ENCODE measurements at places on chromosomes 2 and 18. TPM values are rescaled to one million over a fixed set of nuclear protein-coding genes. Genes with fewer than 3 reads are reported as not detected.

- H3K4me3 ChIP-seq = no peak overlapping the region
- H3K27me3 ChIP-seq = no peaks in the 10 kb centered on the region
- H3K36me3 ChIP-seq = no peaks in the 10 kb centered on the region
- no peak overlapping the region for H3K27ac ChIP-seq
- no peaks in the 10 kb centered on the region for H3K4me1 ChIP-seq
- DNase-seq = no peak
These were observed 420.3 kb upstream of the FSIP2 start for GRCh38 chr2:185318271-185318724.

GRCh38 chr2:176293334-176293733, 24.1 kb downstream of the MTX2 start:
- H3K4me1 ChIP-seq = peaks cover 13% of the 10 kb centered on the region
- H3K27ac ChIP-seq = no peak overlapping the region
- no peak overlapping the region for H3K4me3 ChIP-seq
- H3K27me3 ChIP-seq = no peaks in the 10 kb centered on the region
- DNase-seq = no peak
- H3K36me3 ChIP-seq = no peaks in the 10 kb centered on the region

- H3K36me3 ChIP-seq = no peaks in the 10 kb centered on the region
- DNase-seq = no peak
- peaks cover 4% of the 10 kb centered on the region for H3K4me1 ChIP-seq
- no peaks in the 10 kb centered on the region for H3K27me3 ChIP-seq
- no peak overlapping the region for H3K4me3 ChIP-seq
- no peak overlapping the region for H3K27ac ChIP-seq
These were observed 240.2 kb upstream of the SLC14A2 start for GRCh38 chr18:45374878-45375630.

GRCh38 chr2:50538147-50538546, 493.8 kb downstream of the NRXN1 start:
- H3K27ac ChIP-seq = no peak overlapping the region
- no peaks in the 10 kb centered on the region for H3K4me1 ChIP-seq

DNA sequence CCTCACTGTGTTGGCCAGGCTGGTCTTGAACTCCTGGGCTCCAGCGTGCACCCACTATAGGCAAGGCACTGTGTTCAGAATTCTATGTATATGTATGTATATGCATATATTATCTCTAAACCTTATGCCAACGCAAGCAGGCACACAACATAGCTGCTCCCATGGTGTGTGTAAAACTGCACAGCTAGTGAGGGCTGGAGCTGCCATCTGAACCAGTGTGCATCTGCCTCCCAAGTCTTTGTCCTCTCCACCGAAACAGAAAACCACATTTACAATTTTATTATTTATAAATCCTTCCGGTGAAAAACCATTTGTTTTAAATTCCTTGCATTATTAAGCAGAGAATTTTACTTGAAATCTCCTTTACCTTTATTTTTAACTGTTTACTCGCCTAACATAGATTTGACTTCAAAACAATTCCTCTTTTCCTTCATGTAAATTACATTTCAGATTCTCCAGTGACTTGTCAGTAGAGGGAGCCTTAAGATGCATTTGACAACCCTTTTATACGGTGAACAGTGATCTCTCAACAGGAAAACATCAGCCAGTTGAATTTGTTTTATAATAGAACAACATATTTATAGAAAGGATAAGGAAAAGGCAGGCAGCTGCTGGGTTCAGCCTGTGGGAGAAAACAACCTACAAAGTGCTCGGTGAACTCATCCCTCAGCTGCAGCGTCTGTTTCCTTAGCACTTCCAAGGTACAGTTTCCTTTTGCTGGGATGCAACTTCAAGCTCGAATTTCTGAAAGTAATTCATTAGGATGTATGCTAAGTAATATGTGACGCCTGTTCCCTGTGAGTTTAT, 101.2 kb downstream of the MYT1L start:
- no peak overlapping the region for H3K4me3 ChIP-seq
- no peaks in the 10 kb centered on the region for H3K4me1 ChIP-seq
- H3K27me3 ChIP-seq = no peaks in the 10 kb centered on the region
- H3K27ac ChIP-seq = no peak overlapping the region
- no peaks in the 10 kb centered on the region for H3K36me3 ChIP-seq

GRCh38 chr18:67783196-67783946, 266.9 kb upstream of the DSEL start:
- peaks cover 31% of the 10 kb centered on the region for H3K4me1 ChIP-seq
- H3K36me3 ChIP-seq = no peaks in the 10 kb centered on the region
- H3K27ac ChIP-seq = peak overlapping the region; percentile 88
- no peaks in the 10 kb centered on the region for H3K27me3 ChIP-seq

DNA sequence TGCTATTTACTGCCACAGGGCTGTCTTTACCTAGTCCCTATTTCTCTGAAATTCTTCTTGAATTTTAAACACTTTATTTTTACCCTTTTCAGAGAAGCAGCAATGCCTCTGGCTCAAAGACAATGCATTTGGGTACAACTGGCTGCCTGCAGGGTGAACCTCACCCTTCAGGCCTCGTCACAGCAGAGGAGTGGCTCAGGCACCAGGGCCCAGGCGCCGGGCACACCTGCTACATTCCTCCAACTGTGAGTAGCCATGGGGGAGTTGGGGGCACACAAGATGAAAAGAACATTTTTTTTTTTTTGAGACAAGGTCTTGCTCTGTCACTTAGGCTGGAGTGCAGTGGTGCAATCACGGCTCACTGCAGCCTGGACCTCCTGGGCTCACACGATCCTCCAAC, 74.9 kb upstream of the KCNE4 start:
- no peak for DNase-seq
- no peak overlapping the region for H3K4me3 ChIP-seq
- H3K27ac ChIP-seq = no peak overlapping the region
- H3K4me1 ChIP-seq = peaks cover 11% of the 10 kb centered on the region
- no peaks in the 10 kb centered on the region for H3K27me3 ChIP-seq
- H3K36me3 ChIP-seq = no peaks in the 10 kb centered on the region

DNA sequence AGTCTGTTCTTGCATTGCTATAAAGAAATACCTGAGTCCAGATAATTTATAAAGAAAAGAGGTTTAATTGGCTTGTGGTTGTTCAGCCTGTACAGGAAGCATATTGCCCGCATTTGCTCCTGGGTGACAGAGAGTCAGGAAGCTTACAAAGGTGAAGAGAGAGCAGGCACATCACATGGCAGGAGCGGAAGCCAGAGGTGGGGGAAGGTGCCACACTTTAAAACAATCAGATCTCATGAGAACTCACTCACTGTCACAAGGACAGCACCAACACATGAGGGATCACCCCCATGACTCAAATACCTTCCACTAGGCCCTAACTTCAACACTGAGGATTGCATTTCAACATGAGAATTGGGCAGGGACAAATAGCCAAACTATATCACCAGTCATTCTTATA, 124.8 kb upstream of the COL5A2 start:
- no peaks in the 10 kb centered on the region for H3K27me3 ChIP-seq
- DNase-seq = no peak
- H3K4me1 ChIP-seq = no peaks in the 10 kb centered on the region
- no peak overlapping the region for H3K4me3 ChIP-seq
- no peak overlapping the region for H3K27ac ChIP-seq

- no peaks in the 10 kb centered on the region for H3K27me3 ChIP-seq
- no peak overlapping the region for H3K27ac ChIP-seq
- H3K4me1 ChIP-seq = peaks cover 51% of the 10 kb centered on the region
- DNase-seq = no peak
These were observed 36.7 kb upstream of the CDC42EP3 start for GRCh38 chr2:37708146-37708545.

GRCh38 chr18:50418650-50419049, 43.8 kb downstream of the SKA1 start:
- H3K4me3 ChIP-seq = no peak overlapping the region
- no peaks in the 10 kb centered on the region for H3K4me1 ChIP-seq
- H3K27me3 ChIP-seq = peaks cover 6% of the 10 kb centered on the region
- no peak overlapping the region for H3K27ac ChIP-seq
- no peaks in the 10 kb centered on the region for H3K36me3 ChIP-seq
- DNase-seq = no peak

DNA sequence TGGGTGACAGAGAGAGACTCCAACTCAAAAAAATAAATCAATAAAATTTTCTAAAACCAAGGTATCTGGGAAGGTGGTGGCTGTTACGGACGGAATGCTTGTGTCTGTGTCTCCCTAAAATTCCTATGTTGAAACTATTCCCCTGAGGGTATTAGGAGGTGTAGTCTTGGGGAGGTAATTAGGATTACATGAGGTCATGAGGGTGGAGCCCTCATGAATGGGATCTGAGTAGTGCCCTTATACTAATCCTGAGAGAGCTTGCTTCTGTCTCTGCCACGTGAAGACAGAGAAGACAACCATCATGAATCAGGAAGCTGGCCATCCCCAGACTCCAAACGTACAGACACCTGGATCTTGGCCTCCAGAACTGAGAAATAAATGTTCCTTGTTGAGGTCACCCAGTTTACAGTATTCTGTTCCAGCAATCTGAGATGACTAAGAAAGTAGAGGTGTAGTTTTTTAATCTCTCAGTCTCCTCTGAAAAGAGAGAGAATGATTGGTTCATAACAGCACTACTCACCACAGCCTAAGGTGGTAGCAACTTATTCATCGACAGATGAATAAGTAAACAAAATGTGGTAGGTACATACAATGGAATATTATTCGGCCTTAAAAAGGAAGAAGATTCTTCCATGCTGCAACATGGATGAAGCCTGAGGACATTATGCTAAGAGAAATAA, 38.4 kb downstream of the TGFBRAP1 start:
- H3K27me3 ChIP-seq = no peaks in the 10 kb centered on the region
- DNase-seq = no peak
- no peak overlapping the region for H3K4me3 ChIP-seq

- no peaks in the 10 kb centered on the region for H3K36me3 ChIP-seq
- H3K4me3 ChIP-seq = no peak overlapping the region
- H3K4me1 ChIP-seq = peaks cover 34% of the 10 kb centered on the region
- H3K27ac ChIP-seq = no peak overlapping the region
- H3K27me3 ChIP-seq = no peaks in the 10 kb centered on the region
These were observed 73.1 kb downstream of the TGOLN2 start for GRCh38 chr2:85254540-85255300.

DNA sequence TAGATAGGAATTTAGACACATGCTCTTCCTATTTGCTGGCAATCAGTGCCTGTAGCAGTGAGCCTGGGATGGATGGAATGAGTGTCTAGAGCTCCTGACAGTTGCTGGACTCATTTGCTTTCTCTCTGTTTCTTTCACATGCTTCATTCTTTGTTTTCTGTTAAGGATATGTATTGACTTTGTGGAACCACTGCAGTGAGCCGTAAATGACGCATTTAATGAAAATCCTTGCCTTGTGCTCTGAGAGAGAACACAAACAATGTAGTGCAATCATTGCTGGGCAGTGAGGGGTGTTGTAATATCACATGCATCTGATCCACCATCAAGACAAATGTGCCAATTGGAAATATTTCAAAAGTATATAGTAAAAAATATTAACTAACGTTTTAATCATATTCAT, 25.2 kb upstream of the CDH20 start:
- no peak for DNase-seq
- H3K27me3 ChIP-seq = peaks cover 4% of the 10 kb centered on the region
- no peaks in the 10 kb centered on the region for H3K4me1 ChIP-seq
- no peaks in the 10 kb centered on the region for H3K36me3 ChIP-seq
- H3K4me3 ChIP-seq = no peak overlapping the region

- no peak overlapping the region for H3K27ac ChIP-seq
- no peak for DNase-seq
- H3K4me1 ChIP-seq = peaks cover 35% of the 10 kb centered on the region
- no peaks in the 10 kb centered on the region for H3K27me3 ChIP-seq
These were observed 15.0 kb downstream of the KANSL3 start for GRCh38 chr2:96623116-96623515.

DNA sequence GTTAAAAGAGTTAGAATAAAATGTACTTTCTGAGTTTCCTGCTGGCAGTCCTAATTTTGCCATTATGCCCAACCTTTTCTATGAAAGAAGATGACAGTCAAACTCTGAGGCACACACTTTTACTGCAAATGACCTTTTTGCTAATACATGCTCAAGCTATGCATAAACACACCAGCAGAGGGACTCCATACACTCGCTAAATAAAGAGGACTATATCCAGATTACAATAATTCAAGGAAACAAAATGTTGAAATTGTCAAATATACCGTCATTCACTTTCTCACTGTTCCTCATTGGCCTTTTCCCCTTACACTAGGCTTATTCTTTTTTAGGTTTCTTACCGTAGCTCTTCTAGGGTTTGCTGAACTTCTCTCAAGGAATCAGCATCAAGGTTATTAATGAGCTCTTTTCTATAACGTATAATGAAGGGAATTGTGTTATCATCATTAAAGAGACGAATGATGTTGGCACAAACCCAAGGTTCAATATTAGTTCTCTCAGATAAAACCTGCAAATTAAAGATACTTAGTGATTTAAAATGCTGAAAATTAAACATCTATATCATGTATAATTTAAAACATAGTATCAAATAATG, 25.7 kb downstream of the SRBD1 start:
- no peaks in the 10 kb centered on the region for H3K36me3 ChIP-seq
- peak; percentile 75 for DNase-seq
- H3K4me1 ChIP-seq = peaks cover 4% of the 10 kb centered on the region

GRCh38 chr2:151302879-151303278, 13.4 kb upstream of the NMI start:
- peaks cover 23% of the 10 kb centered on the region for H3K4me1 ChIP-seq
- DNase-seq = peak; percentile 92
- H3K27me3 ChIP-seq = no peaks in the 10 kb centered on the region
- H3K4me3 ChIP-seq = peak overlapping the region; percentile 5

DNA sequence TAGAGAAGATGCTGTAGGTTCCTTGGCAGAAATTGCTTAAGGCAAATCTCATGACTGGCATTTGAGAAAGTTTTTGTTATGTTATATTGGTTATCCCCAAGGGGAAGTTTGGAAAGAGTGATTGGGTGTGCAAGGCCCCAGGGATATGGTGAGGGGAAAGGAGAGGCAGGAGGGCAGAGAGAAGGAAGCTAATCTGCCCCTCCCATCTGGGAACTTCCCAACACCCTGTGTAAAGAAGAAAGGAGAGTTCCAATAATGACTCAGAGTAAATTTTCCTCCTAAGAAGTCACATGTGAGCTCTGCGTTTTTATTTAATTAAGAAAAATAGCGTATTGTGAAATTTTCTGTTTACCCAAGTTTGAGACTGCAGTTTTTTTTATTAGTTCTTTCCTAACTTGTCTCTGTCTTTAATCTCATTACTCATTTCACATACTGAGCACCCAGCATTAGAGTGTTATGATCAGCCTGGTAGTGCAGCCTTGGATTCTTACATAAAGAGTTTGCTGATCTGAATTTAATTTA, 3.1 kb upstream of the KYNU start:
- no peaks in the 10 kb centered on the region for H3K36me3 ChIP-seq
- no peaks in the 10 kb centered on the region for H3K27me3 ChIP-seq
- H3K4me3 ChIP-seq = no peak overlapping the region
- peak; percentile 96 for DNase-seq
- peak overlapping the region; percentile 95 for H3K27ac ChIP-seq

DNA sequence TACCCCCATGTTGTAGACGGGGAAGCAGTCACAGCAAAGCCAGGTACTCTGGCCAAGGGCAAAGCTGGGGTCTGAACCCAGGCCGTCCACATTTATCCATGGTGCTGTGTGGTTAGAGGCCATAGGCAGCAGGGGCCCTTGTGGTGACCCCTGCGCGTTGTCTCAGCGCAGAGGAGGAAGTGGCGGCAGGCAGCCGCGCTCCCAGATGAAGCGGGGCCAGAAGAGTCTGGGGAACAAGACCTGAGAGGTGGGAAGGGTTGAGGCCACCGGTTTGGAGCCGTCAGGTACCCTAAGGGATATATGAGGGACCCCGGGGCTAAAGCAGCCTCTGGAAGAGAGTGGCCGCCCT, 770 bp downstream of the ZNF396 start:
- peaks cover 16% of the 10 kb centered on the region for H3K4me1 ChIP-seq
- H3K27me3 ChIP-seq = no peaks in the 10 kb centered on the region
- H3K27ac ChIP-seq = no peak overlapping the region
- no peak for DNase-seq
- no peaks in the 10 kb centered on the region for H3K36me3 ChIP-seq

The SOWAHC gene
- 43.6 TPM for total RNA-seq

The FAM110C gene
- total RNA-seq = not detected

The PLCD4 gene
- 0.51 TPM for total RNA-seq

The DTNA gene
- 14.5 TPM for total RNA-seq

The KIAA2012 gene
- total RNA-seq = not detected

The CYTIP gene
- not detected for total RNA-seq

Measured in GM23248 (cell line).